Bronchial epithelial cell (primary cell): ENCODE measurements at places on chromosomes 4 and X. TPM values are rescaled to one million over a fixed set of nuclear protein-coding genes. Genes with fewer than 3 reads are reported as not detected.

- DNase-seq: no peak
These were observed 66.2 kb downstream of the ASB9 start for GRCh38 chrX:15203694-15204093.

GRCh38 chr4:118718511-118719170 lies 33.4 kb downstream of the METTL14 start:
- peak; percentile 91 for DNase-seq

The F8A3 gene
- 0.26 and 0.38 TPM in 2 replicates for total RNA-seq

- DNase-seq: peak; percentile 61
These were observed 40.9 kb downstream of the KDM6A start for GRCh38 chrX:44913656-44914531.

GRCh38 chr4:36399762-36400353 lies 118.4 kb downstream of the DTHD1 start:
- DNase-seq: peak; percentile 52
